T-cell (primary cell): ENCODE measurements at places on chromosomes 1 and 21. TPM values are rescaled to one million over a fixed set of nuclear protein-coding genes. Genes with fewer than 3 reads are reported as not detected.
A peak's percentile ranks its signal among the peaks of the same experiment; 100 is the strongest.

DNA sequence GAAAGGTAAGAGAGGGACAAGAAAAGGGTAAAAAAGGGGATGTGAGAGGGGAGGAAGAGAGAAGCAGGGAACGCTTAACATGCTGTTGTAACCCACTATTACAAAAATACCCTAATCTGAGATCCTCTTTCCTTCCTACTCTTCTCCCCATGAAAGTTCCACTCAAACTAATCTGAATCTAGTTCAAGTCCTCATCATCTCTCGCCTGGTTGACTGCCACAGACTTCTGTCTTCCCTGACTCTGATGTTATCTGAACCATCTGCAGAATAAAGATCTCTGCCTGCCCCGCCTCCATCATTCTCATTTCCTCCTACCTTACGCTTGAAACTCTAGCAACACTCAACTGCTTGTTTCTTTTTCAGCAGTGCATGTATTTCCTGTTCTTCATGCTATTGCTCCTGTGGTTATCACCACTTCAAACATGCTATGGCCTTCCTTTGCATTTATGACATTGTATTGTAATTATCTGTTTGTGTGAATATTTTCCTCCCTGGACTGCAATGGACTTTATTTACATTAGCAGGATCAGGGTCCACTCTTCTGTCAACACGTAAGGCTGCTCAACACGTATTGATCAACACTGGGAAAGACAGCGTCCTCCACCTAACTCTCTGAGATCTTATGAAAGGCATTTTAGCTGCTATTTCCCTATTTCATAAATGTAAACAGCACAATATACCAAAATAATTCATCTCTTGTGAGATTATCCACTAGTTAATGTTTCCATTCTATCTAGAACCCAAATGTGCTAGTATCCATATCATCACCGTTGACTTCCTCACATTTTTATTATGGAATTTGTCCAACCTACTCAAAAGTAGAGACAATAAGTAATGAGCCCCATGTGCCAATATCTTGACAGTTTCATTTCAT is 215.5 kb upstream of the USP25 start:
- DNase-seq, result peak; percentile 66

DNA sequence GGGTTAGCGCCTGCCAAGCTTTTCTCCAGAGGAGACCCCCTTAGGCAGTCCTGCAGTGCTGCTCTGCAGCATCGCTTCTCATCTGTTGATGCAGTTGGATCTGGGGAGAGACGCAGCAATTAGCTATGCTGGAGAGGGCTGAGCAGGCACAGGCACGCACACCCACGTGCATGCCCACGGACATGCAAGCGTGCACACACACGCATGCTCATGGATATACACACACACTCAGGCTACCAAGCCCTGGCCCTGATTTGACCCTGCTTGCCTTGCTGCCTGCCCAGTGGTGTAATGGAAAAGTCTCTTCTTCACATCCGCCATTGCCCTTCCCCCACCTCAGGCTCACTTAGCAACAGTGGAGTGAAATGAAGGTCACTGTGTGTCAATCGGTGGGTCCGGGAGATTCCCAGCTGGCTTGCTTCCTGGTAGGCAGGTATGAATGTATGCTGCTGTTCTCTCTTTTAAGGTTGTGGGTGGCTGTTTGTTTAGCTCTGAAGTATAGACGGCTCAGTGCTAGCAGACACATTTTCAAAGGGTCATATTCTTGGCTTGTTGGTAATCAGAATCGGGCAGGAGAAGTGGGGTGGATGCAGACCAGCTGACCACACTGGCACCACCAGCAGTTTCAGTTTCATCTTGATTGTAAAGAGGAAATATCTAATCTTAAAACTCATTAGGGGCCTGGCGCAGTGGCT is 9.5 kb downstream of the ATP1B1 start:
- DNase-seq, result no peak

GRCh38 chr21:24112020-24112419 is 1495.3 kb downstream of the MRPL39 start:
- DNase-seq, result no peak

- no peak for DNase-seq
These were observed 759 bp downstream of the GPR157 start for GRCh38 chr1:9128166-9128519.

DNA sequence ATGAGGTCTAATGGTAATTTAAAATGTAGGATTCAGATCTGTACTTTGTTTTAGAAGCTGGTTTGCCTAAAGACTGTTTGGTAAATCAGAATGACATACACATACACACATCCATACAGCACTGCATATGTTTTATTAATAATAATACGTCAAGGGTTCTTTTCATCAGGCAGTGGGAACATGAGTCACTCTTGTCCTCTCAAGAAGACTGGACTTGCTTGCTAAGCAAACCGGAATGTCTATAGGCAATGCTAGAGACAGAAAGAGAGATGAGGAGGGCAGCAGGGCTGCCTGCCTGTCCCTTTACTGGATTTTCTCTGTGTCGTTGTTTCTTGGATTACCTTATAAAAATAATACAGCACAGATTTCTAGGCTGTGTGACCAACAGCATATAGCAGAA is 119.1 kb upstream of the GALNT2 start:
- DNase-seq, result no peak

Gene CELA3A
- not detected for total RNA-seq

Gene FLG2
- total RNA-seq, result not detected

Gene PCBP3
- 1.5 TPM for total RNA-seq
